ENCODE measurements at places on chromosomes 13 and 19. TPM values are rescaled to one million over a fixed set of nuclear protein-coding genes. Genes with fewer than 3 reads are reported as not detected.
A peak's percentile ranks its signal among the peaks of the same experiment; 100 is the strongest.

RDH8 gene
- total RNA-seq, result not detected

MISP3 gene
- 0.54 TPM for total RNA-seq

FREM2 gene
- not detected for total RNA-seq

HCN2 gene
- total RNA-seq, result 1.2 TPM

CGB8 gene
- not detected for total RNA-seq

MED25 gene
- total RNA-seq, result 43.2 TPM

YJEFN3 gene
- 11.9 TPM for total RNA-seq

NLRP8 gene
- total RNA-seq, result not detected

CACNA1A gene
- 0.27 TPM for total RNA-seq

- DNase-seq, result peak; percentile 25
These were observed 46.7 kb downstream of the ZNF729 start for GRCh38 chr19:22332924-22333323.

DNA sequence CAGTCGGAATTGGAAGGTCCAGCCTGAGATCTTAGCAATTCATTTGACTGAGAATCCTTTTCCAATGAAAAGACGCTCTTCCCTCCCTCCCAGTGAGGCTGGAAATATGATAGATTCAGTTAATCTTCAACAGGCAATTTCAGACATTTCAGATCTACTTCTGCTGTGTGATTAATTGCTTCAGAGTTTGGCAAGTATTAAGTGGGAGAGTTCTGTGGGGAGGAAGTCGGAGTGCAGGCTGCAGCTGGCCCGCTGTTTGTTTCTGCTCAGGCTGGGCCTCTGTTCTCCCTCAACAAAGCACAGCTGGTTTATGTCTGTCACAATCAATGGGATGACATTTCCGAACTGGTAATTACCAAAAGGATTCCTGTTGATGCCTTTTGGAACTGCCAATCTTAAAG lies 178.2 kb downstream of the NDFIP2 start:
- no peak for DNase-seq

DNA sequence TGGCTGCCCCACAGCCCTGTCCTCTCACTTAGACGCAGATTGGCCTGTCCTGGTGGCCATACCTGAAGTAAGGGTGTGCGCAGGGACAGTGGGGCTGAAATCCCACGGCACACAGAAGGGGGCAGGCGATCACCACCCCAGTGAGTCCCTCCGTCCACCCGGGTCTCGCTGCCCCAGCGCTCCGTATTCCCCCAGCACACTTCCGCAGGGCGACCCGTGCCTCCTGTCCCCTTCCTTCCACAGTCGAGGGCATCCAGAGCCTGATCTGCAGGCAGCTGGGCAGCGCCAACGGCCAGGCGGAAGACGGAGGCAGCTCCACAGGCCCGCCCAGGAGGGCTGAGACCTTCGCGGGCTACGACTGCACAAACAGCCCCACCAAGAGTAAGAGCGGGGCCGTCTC lies 25.3 kb downstream of the PEX11G start:
- no peak for DNase-seq

- no peak for DNase-seq
These were observed 6.3 kb downstream of the TEX101 start for GRCh38 chr19:43420954-43421353.

GRCh38 chr13:106905380-106906162 lies 337.6 kb upstream of the ARGLU1 start:
- DNase-seq, result no peak

DNA sequence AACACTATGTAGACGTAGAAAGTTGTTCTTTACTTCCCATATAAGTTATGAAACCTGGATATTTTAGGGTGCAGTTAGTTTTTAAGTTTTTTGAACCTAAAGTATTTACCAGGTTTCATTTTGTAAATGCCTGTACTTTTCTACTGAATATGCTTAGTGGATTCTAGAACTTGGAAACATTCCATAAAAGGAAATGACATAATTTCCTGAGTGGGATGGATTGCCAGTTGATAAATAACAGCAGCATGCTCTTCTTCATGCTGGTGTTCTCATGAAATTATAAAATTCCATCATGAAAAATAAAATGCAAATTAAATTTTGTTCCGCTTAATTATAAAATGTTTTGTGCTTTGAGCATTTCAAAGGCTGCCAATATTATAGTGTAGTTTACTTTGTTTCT lies 362.2 kb upstream of the PCDH20 start:
- no peak for DNase-seq

GRCh38 chr19:19067276-19068072 lies 3.7 kb downstream of the SLC25A42 start:
- DNase-seq, result no peak

DNA sequence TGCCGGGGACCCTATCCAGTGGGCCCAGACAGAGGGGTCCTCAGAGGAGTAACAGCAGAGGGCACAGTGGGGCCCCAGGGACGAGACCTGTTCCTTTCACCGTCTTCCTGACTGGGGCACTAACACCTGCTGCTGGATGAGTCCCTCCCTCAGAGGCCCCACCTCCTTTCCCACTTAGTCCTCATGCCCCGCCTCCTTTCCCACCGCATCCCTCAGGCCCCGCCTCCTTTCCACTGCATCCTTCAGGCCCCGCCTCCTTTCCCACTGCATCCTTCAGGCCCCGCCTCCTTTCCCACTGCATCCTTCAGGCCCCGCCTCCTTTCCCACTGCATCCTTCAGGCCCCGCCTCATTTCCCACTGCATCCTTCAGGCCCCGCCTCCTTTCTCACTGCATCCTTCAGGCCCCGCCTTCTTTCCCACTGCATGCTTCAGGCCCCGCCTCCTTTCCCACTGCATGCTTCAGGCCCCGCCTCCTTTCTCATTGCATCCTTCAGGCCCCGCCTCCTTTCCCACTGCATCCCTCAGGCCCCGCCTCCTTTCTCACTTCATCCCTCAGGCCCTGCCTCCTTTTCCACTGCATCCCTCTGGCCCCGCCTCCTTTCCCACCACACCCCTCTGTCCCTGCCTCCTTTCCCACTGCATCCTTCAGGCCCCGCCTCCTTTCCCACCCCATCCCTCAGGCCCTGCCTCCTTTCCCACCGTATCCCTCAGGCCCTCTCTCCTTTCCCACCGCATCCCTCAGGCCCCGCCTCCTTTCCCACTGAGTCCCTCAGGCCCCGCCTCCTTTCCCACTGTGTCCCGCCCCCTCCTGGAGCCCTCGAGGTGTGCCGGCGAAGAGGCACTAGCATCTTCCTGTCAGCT lies 6.7 kb downstream of the SPPL2B start:
- DNase-seq, result no peak

DNA sequence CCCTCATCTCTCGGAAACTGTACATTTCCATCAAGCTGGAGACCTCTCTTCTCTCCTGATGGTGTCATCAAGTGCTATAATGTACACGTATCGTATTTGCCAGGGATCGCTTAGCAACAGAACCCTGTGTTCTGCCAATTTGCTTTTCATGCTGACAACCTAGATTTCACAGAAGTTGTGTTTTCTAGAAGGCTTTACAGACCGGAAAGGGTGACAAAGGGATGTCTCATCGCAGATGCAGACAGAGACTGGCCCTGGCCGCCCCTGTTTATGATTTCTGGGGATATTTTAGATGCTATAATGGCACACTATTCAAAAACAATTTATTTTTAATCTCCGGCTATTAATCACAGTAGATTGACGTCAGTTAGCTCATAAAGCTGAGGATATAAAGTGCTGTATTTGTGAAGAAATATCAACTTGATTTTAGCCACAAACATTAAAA lies 291.4 kb downstream of the IRS2 start:
- DNase-seq, result peak; percentile 8

DNA sequence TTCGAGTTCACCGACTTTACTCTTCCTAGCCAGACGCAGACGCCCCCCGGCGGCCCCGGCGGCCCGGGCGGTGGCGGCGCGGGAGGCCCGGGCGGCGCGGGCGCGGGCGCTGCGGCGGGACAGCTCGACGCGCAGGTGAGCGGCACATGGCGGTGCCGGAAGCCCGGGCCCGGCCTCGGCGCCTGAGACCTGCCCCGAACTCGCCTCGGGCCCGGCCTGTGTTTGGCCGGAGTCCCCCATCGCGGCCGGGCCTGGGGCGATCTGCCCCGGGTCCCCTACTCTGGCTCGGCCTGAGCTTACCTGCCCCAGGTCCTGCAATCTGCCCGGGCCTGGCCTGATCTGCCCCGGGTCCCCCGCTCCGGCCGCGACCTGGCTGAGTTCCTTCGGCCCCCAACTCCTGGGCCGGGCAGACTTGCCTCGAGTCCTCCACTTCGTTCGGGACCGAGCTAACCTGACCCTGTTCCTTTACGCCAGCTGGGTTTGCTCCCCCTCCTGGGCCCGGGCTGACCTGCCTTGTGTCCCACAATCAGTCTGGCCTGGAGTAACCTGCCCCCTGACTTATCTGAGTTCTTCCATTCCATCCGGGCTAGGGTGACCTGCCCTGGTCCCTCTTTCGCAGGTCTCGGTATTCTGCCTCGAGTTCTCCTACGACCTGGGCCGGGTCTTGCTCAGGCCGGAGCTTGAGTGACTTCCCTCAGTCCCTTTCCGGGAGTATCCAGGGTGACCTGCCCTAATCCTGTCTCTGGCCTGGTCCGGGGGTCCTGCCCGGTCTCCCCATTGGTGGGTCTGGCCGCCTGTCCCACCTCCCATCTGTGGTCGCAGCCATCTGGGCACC lies 764 bp downstream of the UPF1 start:
- peak; percentile 44 for DNase-seq

DNA sequence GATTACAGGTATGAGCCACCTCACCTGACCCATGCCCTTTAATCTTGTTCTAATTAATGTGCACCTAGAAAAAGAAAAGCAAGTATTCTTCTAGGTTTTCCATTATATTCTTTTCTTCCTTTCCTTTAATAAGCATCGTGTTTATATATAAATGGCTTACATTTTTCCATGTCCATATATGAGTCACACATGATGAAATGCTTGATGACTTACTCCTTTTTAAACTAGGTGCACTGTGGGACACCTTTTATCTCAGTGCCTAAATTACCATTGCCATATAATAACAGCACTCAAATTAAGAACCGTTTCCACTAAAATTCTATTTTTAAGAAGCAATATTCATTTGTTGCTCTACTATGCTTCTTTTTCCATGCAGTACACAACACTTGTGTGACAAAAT lies 363.3 kb downstream of the LIG4 start:
- DNase-seq, result peak; percentile 27

DNA sequence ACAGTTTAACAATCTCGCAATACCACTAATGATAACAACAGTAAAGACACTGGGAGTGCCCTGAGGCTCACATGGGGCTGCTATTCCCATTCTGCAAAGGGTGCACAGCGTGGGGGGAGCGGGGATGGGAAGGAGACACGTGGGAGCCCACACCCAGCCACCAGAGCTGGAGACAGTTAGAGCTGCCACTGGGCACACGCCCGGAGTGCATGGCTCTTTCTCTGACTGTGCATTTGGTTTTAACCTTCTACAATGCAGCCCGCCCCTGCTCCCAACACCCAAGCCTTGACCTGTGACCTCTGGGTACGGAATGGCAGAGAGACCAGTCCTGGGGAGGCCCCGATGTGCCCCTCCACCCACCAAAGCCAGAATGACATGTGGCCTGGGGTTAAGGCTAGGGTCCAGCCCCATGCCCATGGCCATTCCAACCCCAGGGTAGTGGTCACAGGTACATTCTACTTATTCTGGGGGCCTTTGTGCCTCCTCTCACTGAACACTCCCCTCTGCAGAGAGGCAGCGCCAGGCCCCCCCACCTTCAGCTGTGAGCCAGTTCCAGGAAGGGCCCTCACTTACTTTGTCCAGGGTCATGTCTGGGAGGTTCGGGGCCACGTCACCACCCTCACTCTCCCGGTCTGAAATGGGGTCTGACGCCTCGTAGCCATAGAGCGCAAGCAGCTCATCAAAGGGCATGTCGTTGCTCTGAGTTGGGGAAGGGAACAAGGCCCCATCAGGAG lies 17.1 kb downstream of the MIER2 start:
- no peak for DNase-seq

DNA sequence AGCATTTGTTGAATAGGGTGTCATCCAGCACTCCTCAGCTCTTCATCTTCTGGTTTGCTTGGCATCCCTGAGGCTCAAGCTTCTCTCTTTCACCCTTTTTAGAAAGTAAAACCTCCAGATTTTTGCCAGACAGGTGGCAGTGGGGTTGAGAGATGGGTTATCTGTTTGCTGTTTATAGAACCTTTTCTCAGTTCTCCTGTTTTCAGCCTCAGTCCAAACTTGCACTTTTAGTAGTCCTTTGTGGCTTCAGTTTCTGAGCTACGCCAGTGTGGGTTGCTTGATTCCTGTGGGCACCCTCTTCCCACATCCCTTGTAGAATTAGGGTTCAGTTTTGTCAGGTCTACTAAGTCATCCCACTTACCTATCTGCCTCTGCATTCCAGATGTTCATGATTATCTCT lies 147.9 kb downstream of the PAN3 start:
- no peak for DNase-seq

GRCh38 chr13:36801035-36801434 lies 18.0 kb upstream of the RFXAP start:
- DNase-seq, result peak; percentile 31

DNA sequence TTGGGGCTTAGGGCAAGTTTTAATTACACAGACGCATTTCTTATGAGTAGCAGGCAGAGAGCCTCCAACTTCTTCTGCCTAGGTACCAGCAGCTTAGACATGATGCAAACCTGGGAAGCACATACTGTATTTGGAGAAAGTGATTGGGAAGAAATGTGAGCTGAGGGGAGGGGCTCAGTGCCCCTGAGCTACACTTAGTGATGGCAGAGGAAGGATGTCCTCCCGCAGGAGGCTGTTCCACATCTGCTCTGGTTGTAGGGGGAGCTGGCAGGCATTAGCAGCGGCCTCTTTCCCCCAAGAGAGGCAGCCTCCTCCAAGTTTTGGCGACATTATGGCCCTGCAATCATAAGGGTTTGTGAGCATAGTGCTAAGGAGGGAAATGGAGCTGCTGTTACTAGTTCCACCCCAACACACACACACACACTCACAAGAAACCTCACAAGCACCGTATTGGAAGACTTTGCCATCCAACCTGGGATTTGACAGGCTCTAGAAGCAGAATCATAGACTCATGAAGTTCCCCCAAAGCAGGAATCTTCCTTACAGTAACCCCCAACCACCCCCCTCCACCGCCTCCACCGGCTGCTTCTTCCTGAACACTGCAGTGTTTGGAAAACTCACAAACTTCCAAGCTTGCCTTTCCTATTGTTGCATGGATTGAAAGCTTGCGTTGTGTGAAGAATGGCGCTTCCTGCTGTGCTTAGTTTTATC lies 3.3 kb downstream of the ALOX5AP start:
- no peak for DNase-seq

GRCh38 chr13:76965759-76966421 lies 17.6 kb downstream of the ACOD1 start:
- peak; percentile 89 for DNase-seq

DNA sequence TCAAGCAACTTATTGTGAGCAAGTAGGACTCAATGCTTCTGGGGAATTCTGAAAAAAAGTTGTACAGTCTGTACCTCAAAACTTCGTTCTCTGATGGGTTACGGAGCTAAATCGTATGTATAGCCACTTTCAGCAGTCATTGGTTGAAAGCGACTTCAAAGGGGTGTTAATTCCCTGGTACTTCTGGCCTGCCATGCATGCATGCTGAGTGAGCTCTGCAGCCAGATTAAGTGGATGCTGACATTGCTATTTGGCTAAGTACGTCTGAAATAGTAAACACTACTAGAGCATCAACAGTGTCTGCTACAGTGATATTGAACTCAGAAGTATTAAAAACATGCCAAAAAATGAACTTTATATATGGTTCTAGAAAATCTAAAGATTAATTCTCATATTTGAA lies 1183.1 kb upstream of the PCDH20 start:
- no peak for DNase-seq
